ENCODE measurements at places on chromosomes 3 and 15.

GRCh38 chr3:126911162-126912026, 71.5 kb upstream of the PLXNA1 start:
- DNase-seq = peak; percentile 62

- no peak for DNase-seq
Observed at GRCh38 chr3:37559461-37559860, 302.2 kb upstream of the CTDSPL start.

DNA sequence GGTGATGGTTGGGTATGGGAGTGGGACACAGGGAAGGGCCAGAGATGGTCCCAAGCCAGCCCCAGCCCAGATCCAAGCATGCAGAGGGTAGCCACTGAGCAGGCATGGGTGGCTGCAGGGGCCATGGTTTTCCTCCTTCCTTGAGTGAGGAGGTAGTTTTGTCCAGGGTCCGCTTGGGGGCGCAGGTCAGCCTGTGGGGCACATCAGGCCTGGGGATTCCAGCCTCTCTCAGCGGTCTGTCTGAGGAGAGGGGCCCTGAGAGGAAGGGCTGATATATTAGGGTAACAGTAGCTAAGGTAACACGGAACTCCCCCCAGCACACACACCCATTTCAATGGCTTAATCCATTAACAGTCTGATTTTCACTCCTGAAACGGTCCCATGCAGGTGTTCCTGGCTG, 22.7 kb upstream of the LCTL start:
- no peak for DNase-seq

DNA sequence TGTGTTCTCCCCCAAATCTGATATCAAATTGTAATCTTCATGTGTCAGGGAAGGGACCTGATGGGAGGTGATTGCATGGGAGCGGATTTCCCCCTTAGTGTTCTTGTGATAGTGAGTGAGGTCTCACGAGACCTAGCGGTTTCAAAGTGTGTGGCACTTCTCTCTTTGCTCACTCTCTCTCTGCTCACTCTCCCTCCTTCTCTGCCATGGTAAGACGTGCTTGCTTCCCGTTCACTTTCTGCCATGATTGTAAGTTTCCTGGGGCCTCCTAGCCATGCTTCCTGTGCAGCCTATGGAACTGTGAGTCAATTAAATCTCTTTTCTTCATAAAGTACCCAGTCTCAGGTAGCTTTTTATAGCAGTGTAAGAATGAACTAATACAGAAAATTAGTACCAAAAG, 30.6 kb upstream of the OR5H6 start:
- no peak for DNase-seq

GRCh38 chr15:84835661-84836337, 18.6 kb downstream of the ALPK3 start:
- DNase-seq = no peak

DNA sequence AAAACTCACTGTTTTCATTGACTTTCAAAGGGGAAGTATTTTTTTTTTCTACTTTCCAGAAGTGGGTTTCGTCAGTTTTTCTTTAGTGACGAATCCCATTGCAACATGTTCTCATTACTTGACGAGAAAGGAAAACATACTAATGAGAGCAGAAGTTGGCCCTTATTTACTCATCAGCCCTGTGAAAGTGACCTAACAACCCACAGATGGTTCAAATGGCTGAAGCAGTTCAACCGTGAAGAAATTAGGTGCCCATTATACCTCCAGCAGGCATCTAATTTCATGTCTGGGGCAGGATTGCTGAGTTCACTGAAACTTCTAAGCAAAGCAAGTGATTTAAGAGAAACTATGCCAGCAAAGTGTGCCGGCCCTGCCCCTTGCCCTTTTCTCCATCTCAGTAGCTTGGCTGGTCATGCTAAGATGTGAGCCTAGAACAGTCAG, 9.0 kb downstream of the AQP9 start:
- DNase-seq = no peak

GRCh38 chr3:178487752-178488151, 48.5 kb upstream of the KCNMB2 start:
- DNase-seq = no peak

DNA sequence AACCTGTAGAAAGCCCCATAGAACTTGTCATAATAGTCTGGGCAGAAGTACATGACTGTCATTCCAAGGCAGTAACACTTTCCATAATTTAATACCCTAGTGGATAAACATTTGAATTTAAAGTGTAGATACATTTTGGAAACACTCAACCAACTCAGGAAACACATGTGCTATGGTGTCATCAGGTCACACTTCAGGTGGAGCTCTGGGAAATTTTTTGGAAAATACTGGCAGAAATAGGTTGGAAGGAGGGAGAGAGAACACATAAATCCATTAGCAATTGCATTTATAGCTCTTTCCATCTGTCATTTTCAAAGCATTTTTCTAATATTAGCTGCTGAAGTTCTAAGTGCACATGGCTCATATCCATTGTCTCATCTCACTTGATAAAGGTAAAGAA, 135.7 kb downstream of the MEIS2 start:
- no peak for DNase-seq

GRCh38 chr3:146195030-146195429, 34.0 kb upstream of the PLOD2 start:
- DNase-seq = no peak

GRCh38 chr3:120349855-120350125, 636 bp upstream of the LRRC58 start:
- no peak for DNase-seq

GRCh38 chr15:28128031-28128430, 28.9 kb upstream of the OCA2 start:
- no peak for DNase-seq
